ENCODE measurements at places on chromosomes 3 and 15.
A peak's percentile ranks its signal among the peaks of the same experiment; 100 is the strongest.

DNA sequence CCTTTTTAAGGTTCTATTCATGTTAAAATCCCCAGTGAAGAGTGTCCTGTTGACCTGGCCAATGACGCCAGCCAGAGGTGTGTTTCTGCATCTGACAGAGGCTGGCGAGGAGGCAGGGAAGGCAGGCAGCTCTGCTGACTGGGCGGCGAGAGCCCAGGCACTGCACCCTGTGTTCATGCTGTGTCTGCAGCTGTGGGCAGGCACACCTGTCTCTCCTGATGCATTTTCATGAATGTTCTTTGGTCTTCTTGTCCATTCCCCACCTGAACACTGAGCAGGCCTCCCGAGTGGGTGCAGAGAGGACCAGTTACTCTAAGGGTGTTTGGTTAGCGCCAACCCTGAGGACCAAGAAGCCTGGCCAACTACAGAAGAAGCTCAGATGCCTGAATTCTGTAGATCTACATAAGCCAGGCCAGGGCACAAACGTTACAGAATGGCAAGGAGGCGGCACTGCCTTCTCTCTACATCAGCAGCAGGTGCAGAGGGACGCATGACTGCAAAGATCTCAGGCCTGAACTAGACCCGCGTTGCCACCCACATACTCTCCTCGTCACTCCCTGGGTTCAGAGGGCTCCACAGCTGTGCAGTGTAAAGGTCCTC is 233.7 kb downstream of the OCA2 start:
- no peak for DNase-seq

GRCh38 chr3:66017084-66017483 is 21.6 kb downstream of the MAGI1 start:
- DNase-seq = no peak

- no peak for DNase-seq
These were observed 655.8 kb downstream of the AGBL1 start for GRCh38 chr15:86735247-86736040.

- DNase-seq = no peak
These were observed 23.0 kb upstream of the ALPK3 start for GRCh38 chr15:84794162-84794547.

DNA sequence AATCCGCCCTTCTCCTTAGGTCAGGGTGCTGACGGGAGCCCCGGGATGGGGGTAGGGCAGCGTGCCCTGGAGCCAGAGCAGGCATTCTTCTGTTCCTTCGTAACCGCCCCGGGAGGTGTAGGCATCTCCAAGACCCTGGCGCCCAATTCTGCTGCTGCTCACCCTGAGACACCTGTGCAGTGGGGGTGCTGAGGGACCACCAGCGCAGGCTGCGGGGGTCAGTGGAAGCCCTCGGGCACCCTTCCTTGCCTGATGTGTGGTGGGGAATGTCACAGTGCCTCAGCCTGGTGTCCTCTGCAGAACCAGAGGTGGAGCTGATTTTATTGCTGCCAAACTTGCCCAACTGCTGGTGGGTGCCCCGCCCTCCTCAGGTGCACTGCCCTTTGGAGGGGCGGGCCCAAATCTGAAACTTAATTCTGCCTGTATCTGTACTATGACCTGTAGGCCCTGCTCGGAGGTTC is 7.3 kb downstream of the CSK start:
- DNase-seq = peak; percentile 66

GRCh38 chr15:47885920-47886319 is 168.6 kb downstream of the SEMA6D start:
- peak; percentile 40 for DNase-seq

DNA sequence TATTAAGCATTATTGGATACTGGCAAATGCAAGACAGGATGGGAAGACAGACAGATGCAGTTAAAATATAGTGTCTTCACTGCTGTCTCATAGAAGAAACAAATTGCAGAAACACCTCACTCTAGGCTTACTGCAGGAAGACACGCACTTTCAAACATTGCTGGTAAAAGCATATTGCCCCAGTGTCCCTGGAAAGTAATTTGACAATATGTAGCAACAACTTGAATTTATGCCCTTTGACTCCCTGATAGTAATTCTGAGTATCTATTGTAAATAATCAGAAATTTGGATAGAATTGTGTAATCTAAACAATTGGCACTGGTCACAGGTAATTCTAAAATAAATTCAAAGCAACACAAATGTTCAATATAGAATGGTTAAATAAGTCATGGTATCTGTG is 62.0 kb downstream of the MSL2 start:
- no peak for DNase-seq

GRCh38 chr3:11719406-11720303 is 75.9 kb upstream of the VGLL4 start:
- DNase-seq = peak; percentile 89

DNA sequence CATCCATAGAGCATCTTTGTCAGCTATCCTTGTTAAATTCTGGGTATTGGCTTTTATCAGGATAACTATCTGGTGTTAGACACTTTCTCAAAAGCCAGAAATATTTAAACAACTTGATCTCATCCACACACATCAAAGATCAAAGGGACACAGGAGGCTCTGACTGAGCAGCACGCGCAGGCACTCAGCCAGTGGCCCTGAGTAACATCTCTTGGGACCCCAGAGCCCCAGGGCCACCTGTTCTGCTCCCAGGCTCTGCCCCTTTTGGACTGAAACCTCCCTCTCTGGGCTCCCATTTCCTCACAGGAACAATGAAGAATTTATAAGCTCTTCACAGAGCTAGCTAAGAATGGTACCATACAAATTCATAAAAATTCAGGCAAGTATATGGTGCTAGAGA is 16.1 kb downstream of the ATP10A start:
- peak; percentile 66 for DNase-seq

- DNase-seq = no peak
These were observed 499.0 kb upstream of the ATP11B start for GRCh38 chr3:182294256-182294655.

- no peak for DNase-seq
These were observed 350.8 kb upstream of the C2CD4B start for GRCh38 chr15:62515696-62516395.

GRCh38 chr3:155656466-155656865 is 88.4 kb downstream of the PLCH1 start:
- DNase-seq = no peak

GRCh38 chr3:49803465-49804140 is 542 bp downstream of the INKA1 start:
- DNase-seq = peak; percentile 31

GRCh38 chr15:74599156-74599555 is 16.5 kb upstream of the CLK3 start:
- no peak for DNase-seq

- DNase-seq = no peak
These were observed 6.2 kb upstream of the TMF1 start for GRCh38 chr3:69058180-69058946.

GRCh38 chr15:94704946-94705345 is 473.6 kb downstream of the MCTP2 start:
- no peak for DNase-seq

DNA sequence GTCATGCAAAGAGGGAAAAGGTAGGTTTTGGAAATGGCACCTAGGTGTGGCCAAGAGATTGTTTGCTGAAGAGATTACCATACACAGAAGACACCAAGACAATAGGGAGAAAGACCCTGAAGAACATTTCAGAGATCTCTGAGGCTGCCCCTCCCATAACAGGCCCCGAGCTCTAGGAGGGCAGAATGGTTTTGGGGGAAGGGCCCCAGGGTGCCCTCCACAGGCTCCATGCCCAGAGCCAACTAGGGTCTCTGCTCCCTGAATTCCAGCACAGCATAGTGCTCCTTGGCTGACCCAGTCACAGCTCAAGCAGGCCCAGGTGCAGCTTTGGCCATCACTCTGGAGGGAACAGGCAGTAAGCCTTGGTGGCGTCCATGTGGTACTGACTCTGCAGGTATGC is 163.9 kb downstream of the RAB11A start:
- no peak for DNase-seq

DNA sequence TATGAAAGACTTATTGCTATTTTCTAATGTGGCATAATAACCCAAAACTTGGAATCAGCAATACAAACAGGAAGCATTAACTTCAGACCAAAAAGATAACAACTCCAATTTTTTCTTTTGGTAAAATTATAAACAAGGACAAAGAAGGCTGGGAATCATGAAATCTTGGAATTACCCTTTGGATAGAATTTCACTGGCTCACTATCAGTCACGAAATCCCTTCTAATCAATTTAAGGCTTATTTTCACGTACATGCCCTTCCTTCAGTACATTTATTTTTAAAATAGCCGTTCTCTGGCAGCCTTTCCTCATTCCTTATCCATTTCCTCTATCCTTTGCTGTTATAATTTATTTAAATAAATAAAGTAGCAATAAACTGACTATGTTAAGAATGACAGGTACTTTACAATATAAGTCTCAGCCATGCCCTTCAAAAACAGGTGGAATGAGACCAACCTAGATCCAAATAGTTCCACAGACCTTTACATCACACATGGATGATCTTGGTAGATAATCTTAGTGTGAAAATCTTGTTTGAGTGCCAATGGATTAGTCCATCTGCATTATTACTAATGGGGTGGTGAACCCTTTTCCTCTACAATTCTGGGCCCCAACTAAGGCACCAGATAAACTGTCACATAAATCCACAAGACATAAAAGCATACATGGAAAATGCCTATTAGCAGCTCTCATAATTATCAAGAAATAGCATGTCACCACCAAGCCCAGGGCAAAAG is 38.9 kb downstream of the ABI3BP start:
- no peak for DNase-seq

GRCh38 chr3:127388427-127388826 is 100.6 kb upstream of the PRR20G start:
- DNase-seq = no peak

DNA sequence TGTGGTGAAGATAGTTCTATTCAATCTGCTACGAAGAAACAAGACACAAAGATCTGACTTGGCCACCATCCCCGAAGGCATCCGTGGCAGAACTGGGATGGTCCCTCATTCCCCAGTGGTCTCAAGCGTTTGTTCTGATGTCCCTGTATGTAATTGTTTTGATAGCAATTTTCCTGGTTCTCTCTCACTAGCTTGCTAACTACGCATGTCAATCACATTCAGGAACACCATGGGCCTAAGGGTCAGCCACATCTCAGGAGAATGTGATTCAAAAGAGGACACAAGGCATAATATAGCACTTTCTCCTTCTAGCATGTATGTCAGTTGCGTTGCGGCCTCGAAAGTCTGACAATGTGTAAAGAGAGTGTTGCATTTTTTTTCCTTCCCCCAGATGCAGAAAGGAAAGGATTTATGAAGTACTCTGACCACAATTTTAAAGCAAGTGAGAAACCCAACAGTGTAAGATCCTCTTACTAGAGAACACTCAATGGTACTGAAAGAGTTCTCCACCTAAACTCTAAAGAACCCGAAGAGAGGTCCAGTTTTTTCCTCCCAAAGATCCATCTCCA is 32.0 kb upstream of the TCF12 start:
- no peak for DNase-seq

GRCh38 chr15:26065723-26066122 is 202.6 kb upstream of the ATP10A start:
- no peak for DNase-seq

DNA sequence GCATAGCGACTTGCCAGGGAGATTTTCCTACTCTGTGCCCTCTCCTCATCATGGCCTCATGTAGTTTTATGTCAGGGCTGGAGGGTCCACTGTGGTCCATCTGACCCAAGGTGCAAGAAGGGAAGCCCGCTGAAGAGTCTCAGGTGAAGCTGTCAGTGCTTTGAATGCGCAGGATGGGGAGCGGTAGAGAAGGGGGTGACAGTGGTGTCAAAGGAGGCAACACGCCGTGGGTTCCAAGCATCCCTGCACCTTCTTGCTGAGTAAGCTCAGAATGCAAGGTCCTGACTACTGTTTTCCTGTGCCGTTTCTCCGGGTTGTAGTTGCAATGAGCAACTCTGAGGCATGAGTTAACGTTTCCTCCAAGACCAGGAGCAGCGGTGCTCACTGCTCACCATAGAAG is 44.9 kb upstream of the RAB6B start:
- no peak for DNase-seq

- no peak for DNase-seq
These were observed 3.1 kb downstream of the RPSA start for GRCh38 chr3:39409514-39410136.

GRCh38 chr15:90459368-90459767 is 70.4 kb upstream of the CRTC3 start:
- DNase-seq = no peak

- no peak for DNase-seq
These were observed 3.1 kb downstream of the NSUN3 start for GRCh38 chr3:94065819-94066480.

GRCh38 chr15:66124651-66125050 is 128.9 kb downstream of the MEGF11 start:
- no peak for DNase-seq

- DNase-seq = no peak
These were observed 19.8 kb downstream of the SCAP start for GRCh38 chr3:47455806-47456452.

- DNase-seq = no peak
These were observed 8.7 kb upstream of the WNT7A start for GRCh38 chr3:13888576-13888975.

GRCh38 chr3:154668187-154668586 is 238.2 kb upstream of the GPR149 start:
- no peak for DNase-seq

DNA sequence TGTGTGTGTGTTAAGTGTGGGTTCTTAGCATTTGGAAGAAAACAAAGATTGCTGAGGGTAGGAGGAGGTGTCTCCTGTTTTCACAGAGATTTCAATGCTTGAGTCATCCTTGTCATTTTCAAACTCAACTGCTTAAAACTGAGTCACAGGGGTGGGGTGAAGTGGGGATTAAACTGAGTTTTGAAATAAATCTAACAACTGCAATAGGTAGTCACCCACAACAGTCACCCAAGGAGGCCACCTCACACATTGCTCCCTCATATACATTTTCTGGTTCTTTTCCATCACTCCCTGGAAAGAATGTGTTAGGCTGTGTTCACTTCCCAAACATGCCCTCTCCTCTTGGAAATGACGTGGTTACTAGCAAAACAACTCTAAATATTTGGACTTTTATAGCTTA is 187.7 kb upstream of the CMC1 start:
- DNase-seq = no peak

GRCh38 chr3:194756791-194757325 is 71.2 kb downstream of the FAM43A start:
- no peak for DNase-seq

DNA sequence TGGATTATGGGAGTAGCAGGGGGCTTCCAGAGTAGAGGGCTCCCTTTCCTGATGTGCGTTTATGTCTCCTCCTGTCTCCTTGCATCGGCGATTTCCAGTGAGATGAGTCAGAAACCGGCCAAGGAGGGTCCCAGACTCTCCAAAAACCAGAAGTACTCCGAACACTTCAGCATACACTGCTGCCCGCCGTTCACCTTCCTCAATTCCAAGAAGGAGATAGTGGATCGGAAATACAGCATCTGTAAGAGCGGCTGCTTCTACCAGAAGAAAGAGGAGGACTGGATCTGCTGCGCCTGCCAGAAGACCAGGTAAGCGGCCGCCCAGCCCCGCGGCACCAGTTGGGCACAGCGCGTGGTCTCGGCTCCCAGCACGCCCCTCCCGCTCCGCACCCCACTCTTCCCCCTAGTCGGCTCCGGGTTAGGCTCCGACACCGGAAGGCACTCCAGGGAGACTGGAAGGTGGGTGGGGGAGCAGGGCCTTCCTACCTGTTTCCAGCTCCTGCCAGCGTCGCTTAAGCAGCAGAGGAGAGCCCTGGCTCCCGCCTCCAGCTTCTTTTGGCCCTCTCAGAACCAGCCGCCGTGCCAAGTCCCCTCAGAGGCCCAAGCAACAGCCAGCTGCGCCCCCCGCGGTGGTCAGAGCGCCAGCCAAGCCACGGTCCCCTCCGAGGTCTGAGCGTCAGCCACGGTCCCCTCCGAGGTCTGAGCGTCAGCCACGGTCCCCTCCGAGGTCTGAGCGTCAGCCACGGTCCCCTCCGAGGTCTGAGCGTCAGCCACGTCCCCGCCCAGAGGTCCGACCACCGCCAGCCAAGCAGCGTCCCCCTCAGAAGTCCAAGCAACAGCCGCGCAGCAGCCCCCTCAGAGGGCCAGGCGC is 34.7 kb downstream of the MOBP start:
- DNase-seq = no peak

Data from SW480 (cell line).